ENCODE measurements at places on chromosomes 4 and X.

- DNase-seq = no peak
These were observed 14.0 kb downstream of the DIPK2B start for GRCh38 chrX:45186643-45187026.

DNA sequence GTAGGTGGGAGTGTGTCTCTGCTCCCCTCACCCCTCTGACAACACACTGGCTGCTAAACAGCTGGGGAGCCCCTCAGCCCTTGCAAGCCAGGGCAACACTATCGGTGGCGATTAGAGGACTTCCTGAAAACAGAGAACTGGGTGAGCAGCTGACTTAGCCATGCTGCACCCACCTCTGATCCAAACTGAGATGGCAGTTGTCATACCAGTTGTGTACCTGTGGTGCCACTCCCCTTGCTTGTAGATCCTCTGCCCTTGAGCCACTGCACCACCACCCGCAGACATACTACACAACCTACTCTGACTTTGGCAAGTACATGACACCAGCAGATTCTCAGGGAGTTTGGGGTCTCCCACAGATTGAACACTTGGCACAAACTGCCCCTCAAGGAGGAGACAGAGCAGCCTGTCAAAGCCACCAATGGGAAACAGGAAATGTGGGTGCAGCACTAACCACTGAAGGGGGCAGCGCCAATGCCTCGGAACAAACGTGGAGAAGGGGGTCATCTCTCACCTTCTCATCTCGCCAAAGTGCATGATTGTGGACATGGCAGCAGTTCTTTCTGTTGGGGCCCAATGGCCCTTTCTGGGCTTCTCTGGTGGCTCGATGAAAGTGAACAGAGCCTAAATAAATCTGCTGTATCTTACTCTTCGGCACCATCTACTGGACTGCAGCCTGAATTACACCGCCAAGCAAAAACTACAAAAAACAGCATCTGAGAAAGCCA, 119.8 kb downstream of the NEK1 start:
- DNase-seq = no peak

GRCh38 chr4:8916906-8917305, 45.3 kb upstream of the HMX1 start:
- DNase-seq = no peak

- DNase-seq = no peak
These were observed 196.4 kb downstream of the DTHD1 start for GRCh38 chr4:36477861-36478260.

GRCh38 chrX:54473993-54474859, 21.8 kb downstream of the FGD1 start:
- DNase-seq = no peak

- no peak for DNase-seq
These were observed 368.5 kb downstream of the GPM6A start for GRCh38 chr4:175443547-175443946.

GRCh38 chr4:184688447-184688846, 38.9 kb downstream of the PRIMPOL start:
- no peak for DNase-seq

- no peak for DNase-seq
These were observed 69.5 kb downstream of the LARP1B start for GRCh38 chr4:128130621-128131020.

DNA sequence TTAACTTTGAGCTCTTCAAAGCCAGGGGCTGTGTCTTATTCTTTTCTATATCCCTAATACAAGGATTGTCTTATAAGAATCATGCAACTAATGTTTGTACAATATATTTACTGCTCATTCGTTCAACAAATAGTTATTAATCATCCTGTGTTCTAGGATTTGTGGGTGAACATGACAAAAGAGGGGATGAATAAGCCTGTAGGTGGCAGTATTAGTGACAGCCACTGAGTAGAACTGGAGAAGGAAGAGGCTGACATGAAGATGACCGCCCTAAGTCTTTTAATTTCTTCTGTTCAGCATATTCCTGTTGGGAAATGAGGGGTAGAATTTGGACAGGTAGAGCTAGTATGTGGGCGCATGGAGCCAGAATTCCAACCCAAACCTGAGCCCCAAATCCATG, 11.9 kb upstream of the LINC00632 start:
- no peak for DNase-seq

DNA sequence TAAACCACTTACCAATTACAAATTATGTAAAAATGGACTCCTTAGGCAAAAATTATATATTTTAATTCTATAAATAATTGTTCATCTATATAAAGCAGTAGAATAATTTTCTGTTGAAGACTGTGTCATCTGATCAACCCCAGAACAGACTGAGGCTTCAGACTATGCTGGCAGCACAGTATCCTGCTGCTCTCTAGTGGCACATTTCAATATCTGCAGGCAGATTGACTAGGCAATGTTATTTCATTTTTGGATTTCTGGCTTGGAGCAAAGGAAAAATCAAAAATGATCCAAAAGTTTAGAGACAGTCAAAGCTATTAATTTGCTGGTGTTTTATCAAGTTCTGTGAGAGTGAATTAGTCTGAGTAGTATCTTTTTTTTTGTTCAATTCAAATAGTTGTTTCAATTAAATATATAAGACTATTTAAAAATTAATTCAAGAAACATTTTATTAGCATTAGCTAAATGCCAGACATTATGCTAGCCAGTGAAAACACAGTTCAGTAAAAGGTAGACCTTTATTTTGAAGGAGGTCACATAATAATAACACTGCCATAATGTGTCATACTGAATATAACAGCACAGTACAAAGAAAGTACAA, 21.3 kb upstream of the SULT1E1 start:
- no peak for DNase-seq
